Omental fat pad (tissue), 4 donors: ENCODE measurements at places on chromosomes 16 and 17. TPM values are rescaled to one million over a fixed set of nuclear protein-coding genes. Genes with fewer than 3 reads are reported as not detected.

- DNase-seq, result no peak
Measured at GRCh38 chr17:77807746-77808441, 150.6 kb upstream of the TNRC6C start.

SNX20 gene
- total RNA-seq, result 2.2 TPM

- no peak for DNase-seq
Measured at GRCh38 chr16:10895053-10895946, 18.3 kb downstream of the CIITA start.

GLP2R gene
- 11.2 TPM for total RNA-seq

- DNase-seq, result peak; percentile 46
Measured at GRCh38 chr17:17849147-17849820, 12.5 kb upstream of the SREBF1 start.

GRCh38 chr17:652314-652713 lies 62.3 kb downstream of the VPS53 start:
- DNase-seq, result no peak

BEAN1 gene
- total RNA-seq, result 2.2 TPM

- DNase-seq, result no peak
Measured at GRCh38 chr17:43753493-43754129, 5.0 kb downstream of the SOST start.

DNA sequence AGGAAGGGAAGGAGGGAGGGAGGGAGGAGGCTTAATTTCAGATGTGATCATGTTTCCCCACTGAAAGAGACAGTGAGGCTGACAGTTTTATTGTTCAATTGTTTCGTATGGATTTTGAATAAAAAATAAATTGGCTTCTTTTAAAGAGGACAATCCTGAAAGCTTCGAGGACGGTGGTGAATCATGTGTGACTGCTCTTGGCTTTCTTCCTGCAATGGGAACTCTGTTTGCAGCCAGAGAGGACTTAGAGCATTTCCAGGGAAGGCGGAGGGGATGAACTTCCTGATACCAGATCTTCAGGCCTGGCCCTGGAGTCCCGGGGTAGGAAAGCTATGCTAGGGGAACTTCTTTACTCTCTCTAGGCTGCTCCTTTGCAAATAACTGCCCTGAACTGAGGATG lies 72.8 kb upstream of the C16orf82 start:
- DNase-seq, result no peak

GRCh38 chr16:85288869-85289660 lies 176.8 kb upstream of the CIBAR2 start:
- no peak for DNase-seq

- DNase-seq, result no peak
Measured at GRCh38 chr16:63737633-63738032, 1384.2 kb downstream of the CDH11 start.

SGCA gene
- total RNA-seq, result 1.1 TPM

ZNF319 gene
- total RNA-seq, result 5.3 TPM

NOG gene
- 0.82 TPM for total RNA-seq

GRCh38 chr17:70622368-70623260 lies 453.3 kb downstream of the KCNJ2 start:
- DNase-seq, result no peak

LPO gene
- total RNA-seq, result not detected

DNA sequence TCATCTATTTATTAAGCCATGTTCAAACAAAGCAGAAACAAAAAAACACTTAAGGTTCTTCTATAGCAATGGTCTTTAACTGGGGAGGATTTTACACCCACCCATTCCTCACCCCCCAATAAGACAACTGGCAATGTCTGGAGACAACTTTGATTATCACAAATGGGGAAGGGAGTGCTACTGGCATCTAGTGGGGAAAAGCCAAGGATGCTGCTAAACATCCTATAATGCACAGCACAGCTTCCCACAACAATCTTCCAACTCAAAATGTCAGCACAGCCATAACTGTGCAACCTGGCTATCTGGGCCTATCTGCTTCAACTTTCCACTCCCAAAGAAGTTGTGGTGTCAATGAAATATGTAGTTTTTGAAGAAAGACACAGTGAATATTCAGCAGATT lies 1044.4 kb downstream of the CDH8 start:
- DNase-seq, result no peak

DNA sequence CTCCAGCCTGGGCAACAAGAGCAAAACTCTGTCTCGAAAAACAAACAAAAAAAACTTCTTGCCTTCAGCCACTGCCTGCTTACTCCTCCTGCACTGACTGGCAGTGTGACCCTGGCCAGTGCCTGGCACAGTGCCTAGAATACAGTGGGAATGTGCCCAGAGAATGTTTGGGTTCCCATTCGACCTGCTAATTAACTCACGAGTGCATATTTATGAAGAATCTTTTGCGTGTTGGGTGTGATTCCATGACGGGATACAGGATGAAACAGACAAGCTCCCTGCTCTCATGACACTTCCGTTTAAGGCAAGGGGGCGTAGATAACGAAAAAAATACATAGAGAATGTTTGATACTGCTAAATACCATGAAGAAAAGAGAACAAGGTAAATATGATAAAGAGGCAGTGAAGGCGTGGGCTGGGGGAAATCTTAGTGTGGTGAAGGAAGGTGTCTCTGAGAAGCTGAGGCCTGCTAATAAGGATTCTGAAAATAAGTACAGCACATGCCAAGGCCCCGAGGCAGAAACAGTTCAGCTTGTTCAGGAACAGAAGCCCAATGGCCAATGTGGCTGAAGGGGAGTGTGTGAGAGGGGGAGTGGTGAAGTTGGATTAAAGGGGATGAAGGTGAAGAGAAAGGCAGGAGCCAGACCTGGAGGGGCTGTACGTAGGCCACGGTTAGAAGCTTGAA lies 4.3 kb downstream of the ABI3 start:
- no peak for DNase-seq

DNA sequence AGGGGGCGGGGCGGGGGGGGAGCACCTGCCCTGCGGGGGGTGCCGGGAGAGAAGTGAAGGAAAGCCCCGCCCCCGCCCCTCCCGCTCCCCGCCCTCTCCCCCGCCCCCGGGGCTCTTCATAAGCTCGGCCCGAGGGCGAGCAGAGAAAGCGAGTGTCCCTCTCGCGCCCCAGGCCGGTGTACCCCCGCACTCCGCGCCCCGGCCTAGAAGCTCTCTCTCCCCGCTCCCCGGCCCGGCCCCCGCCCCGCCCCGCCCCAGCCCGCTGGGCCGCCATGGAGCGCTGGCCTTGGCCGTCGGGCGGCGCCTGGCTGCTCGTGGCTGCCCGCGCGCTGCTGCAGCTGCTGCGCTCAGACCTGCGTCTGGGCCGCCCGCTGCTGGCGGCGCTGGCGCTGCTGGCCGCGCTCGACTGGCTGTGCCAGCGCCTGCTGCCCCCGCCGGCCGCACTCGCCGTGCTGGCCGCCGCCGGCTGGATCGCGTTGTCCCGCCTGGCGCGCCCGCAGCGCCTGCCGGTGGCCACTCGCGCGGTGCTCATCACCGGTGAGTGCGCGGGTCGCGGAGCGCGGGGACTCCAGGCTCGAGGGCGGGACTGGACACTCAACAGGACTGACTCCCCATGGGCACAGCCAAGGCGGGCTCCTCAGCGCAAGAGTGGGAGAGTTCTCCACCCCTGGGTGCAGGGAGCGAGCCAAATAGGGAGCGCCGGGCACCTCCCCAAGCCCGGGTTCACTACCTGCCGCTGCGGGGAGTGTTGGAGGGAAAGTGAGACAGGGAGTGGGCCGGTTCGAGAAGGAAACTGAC lies at the start of gene HSD11B2:
Gene HSD11B2, plus strand, starts transcription at position 145 of the 798 bp plus-strand sequence. Its CDS starts 128 bp downstream, at position 273.
- no peak for DNase-seq

- peak; percentile 50 for DNase-seq
Measured at GRCh38 chr17:43907425-43907981, at the start of gene MPP2. TSS of gene MPP2 (minus strand) at chr17:43907536. CDS start at chr17:43904460, 3,076 bp downstream.

DNA sequence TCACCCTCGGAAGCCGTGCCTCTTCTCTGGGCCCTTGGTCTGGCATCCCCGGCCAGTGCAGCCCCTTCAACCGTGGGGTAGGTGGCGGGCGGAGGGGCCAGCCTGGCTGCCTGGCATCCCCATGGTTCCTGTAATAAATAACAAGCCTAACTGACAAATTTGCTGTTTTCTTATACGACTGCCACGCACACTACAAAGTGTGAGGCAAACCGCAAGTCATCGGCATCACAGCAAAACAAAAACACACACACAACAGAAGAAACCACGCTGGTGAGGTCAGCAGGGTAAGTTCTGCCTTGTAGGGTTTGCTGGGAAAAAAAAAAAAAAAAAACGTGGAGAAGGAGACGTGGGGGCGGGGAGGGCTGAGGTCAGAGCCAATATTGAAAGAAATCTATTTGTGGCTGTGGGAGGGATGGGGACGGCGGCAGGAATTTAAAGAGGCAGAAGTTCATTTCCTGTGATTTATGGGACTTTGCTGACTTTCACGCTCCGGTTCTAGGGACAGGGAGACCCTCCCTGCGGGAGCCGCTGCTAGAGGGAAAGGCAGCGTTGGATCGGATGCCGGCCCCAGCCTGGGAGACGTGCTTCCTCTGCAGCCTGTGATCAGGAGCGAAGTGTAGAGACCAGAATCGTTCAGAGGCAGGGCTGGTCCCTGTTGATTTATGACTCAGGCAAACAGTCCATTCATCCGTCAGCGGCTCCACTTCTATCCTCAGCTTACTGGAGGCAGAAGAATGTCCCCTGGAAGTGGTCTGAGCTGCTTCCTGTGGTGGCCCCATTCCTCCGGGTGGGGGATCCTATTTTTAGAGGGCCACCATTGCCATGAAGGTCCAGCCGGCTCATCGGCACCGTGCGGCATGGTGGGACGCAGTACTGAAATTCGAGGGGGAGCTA lies 162.8 kb downstream of the FOXL1 start:
- DNase-seq, result no peak

GRCh38 chr17:40602445-40603443 lies 37.5 kb upstream of the CCR7 start:
- no peak for DNase-seq

FOXL1 gene
- total RNA-seq, result 0.09 TPM

- DNase-seq, result no peak
Measured at GRCh38 chr16:29862383-29862883, 593 bp downstream of the CDIPT start.

DNA sequence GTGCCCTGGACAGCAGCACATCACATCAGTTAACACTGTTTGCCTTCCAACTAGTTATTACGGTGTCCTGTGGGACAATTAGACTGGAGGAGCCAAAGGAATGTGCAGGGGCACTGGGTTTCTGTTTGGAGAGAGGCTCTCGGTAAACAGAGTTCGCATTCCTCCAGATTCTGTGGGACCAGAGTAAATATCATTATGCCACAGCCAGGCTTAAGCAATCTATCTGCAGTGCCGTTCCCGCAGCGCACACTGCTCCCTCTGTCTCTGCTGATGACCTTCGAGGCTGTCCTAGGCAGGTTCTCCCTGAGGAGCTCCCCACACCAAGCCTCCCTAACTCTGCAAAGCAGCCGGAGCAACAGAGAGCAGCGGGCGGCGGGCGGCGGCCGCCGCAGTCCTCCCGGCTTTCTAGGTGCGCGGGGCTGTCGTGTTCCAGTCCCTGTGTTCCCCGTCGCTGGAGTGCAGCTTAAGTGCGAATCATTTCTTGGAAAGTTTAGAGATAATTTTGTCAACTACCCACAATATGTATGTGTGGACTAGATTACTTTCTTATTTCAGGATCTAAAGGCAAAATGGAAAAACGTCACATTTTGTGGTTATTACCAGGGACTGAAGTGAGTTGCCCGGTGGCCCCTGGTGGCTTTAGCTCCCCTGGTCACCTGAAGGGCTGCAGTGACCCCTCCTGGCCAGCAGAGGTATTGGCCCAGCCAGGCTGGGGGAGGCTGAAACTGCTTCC lies 43.3 kb downstream of the PGS1 start:
- DNase-seq, result peak; percentile 60

FOXF1 gene
- total RNA-seq, result 0.88 TPM

LRRC37A gene
- total RNA-seq, result 2.7 TPM

GRCh38 chr17:70028978-70029767 lies 45.9 kb upstream of the KCNJ16 start:
- DNase-seq, result no peak

- DNase-seq, result no peak
Measured at GRCh38 chr16:16147316-16147999, 75.8 kb downstream of the ABCC6 start.

ZSCAN10 gene
- not detected for total RNA-seq

PRSS21 gene
- total RNA-seq, result not detected

GRCh38 chr16:10566613-10567012 lies 13.8 kb downstream of the EMP2 start:
- no peak for DNase-seq

TBC1D26 gene
- total RNA-seq, result not detected

- DNase-seq, result peak; percentile 80
Measured at GRCh38 chr16:84603140-84603816, 14.6 kb downstream of the COTL1 start.

GRCh38 chr16:56569971-56570370 lies 5.1 kb downstream of the MT4 start:
- no peak for DNase-seq

DNA sequence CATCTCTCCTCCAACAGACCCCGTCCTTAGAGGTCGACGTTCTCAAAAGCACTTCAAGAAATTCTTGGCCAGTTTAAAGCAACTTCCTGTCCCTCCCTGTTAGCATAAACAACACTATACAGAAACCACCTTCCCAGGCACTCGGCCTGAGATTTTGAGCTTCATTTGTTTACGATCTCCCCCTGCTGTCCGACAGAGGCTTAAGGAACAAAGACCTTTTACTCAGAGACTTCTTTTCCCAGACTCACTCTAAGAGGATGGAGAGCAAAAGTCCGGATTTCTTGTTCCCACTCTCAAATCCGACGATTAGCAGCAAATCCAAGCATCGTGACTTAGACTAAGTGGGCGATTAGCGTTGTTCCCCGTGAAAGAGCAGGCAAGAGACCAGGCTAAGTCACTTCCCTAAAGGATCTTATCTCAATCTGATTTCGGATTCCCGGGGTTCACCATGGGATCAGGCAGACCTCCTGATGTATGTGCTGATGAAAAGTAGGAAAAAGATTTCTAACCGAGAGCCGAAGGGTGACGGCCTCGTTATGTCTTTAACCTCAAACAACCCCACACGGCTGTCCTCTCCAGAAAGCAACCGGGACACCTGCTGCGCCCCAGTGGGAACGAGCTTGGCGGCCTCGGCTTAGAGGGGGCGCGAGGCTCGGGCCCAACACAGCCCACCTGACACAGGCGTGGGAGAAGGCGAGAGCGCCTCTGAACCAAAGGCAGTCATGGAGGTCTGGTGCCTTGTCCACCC lies 598 bp downstream of the INPP5K start:
- DNase-seq, result no peak

DNA sequence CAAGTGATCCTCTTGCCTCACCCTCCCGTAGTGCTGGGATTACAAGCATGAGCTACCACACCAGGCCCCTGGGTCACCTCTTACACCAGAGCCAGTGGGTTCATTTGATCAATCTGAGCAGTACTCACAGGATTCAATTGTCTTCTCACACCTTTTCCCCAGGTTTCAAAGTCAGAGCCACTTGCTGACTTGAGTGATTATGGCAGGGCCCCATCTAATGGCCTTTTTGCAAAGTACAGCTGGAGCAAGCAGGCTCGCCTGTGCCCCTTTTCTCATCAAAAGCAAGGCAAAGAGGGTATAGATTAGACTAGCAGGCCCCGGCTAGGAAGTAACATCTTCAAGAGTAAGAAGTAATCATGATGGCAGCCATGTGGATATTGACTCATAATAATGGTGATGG lies 114.8 kb upstream of the NOL11 start:
- no peak for DNase-seq

DNA sequence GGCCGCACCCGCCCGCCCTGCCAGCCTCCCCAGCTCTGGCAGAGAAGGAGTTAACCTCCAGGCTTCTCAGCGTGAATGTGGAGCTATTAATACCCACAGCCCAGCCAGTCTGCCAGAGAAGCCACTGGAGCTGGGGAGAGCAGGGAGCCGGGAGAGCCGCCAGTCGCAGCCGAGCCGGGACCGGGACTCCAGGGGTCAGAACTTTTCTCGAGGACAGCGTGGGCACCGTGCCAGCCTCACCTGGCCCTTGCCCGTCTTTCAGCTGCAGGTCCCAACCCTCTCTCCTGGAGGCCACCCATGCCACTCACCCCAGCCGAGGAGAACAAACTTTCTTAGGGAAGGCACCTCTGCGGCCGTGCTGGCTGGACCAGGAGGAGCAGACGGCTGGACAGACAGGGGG lies 33.8 kb upstream of the SBK1 start:
- no peak for DNase-seq
